ENCODE measurements at places on chromosomes 13 and 19.

DNA sequence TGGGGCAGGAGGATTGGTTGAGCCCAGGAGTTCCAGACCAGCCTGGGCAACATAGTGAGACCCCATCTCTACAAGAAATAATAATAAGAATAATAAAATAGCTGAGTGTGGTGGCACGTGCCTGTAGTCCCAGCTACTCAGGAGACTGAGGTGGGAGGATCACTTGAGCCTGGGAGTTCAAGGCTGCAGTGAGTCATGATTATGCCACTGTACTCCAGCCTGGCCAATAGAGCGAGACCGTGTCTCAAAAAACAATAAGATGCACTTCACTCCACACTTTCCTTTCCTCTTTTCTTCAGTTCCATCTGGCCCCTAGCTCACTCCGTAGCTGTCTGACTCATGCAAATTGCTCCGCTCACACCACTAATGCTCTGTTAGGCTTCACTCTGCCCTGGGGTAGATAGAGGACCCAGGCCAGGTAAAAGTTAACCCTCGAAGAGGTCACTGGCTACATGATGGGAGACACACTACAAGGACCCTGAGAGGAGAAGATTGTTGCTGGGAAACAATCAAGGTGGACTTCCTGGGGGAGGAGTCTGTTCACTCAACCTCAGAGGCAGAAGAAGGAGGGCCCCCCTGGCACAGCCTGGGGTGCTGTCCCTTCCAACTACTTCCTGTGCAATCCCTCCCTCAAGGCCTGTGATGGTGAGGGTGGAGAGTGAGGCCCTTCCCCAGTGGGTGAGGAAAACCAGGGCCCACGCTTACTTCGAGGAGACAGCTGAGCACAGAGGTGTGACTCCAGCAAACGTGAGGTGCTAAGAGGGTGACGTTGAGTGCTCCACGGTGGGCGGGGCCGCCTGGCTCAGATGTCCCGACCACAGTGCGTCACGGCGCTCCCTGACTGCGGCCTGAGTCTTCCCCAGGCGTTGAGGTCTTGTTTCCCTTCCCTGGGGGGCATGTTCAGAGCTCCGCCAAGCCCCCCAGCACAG, 8.8 kb upstream of the TNFSF9 start:
- DNase-seq, result no peak

DNA sequence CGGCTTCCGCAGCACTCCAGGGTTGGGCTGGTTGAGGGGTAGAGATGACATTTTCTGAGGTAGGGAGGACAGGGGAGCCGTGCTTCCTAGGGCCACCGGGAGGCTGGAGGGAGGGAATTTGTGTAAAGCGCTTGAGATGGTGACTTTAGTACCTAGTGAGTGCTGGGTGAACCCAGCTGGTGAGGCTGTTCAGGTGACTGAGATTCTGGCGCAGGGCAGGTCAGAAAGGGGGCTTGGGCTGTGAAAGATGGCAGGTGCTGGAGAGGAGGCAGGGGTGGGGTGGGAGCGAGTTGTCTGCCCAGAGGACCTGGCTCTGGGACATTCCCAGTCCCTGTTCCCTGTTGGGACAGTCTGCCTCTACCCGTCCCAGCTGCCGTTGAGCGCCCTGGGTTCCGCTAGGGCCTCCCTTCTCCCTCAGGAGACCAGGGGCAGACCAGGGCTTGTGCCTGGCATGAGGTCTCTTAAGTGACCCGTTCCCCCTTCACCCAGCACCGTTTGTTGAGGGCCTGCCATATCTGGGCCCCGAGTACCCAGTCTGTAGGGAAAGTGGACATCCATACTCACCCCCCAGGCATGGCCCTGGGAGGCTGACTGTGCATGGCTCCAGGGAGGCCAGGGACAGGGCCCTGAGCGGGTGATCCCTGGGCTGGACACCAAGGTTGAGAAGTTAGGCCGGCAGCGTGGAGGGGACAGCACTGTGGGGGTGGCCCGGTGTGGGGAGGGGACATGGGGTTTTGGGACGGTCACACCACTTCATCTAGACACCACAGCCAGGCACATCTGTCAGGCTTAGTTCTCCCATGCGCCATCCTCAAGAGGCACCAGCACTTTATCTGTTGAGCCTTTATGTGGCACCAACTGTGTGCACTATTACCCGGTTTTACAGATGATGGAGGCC, 5.0 kb downstream of the PTOV1 start:
- DNase-seq, result no peak

DNA sequence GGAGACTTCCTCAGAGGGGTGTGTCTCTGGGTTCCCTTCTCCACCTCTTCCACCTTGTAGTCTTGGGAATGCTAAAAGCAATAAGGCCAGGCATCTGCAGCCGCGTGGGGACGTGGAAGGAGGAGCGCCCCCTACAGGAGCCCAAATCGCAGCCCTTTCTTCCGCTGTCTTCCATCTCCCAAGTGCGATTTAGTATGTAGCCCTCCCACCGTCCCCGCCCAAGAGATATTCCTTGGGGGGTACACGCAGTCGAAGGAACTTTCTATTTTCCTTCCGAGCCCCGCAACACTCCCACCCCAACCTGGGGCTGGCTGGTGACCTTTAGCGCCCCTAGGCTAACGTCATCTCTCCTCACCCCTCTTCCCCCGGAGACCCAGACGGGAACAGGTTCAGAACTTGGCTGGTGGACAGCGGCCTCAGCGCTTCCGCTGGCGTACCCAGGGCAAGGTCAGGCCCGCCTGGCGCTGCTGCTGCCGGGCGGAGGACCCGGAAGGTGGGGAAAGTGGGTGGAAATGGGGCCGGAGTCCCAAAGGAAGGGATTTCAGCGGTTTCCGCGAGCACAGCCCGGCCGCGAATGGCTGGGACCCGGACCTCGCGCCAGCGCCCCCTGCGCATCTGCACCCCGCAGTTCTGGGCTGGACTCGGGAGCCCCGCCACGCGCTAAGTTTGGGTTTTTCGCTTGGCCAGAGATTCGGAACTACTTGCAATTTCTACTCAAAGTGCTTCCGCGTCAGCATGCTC, 2.1 kb upstream of the PCDH8 start:
- no peak for DNase-seq

- no peak for DNase-seq
Measured at GRCh38 chr13:57925751-57926150, 294.2 kb downstream of the PCDH17 start.

- no peak for DNase-seq
Measured at GRCh38 chr19:48963371-48964204, 1.5 kb upstream of the FTL start.

DNA sequence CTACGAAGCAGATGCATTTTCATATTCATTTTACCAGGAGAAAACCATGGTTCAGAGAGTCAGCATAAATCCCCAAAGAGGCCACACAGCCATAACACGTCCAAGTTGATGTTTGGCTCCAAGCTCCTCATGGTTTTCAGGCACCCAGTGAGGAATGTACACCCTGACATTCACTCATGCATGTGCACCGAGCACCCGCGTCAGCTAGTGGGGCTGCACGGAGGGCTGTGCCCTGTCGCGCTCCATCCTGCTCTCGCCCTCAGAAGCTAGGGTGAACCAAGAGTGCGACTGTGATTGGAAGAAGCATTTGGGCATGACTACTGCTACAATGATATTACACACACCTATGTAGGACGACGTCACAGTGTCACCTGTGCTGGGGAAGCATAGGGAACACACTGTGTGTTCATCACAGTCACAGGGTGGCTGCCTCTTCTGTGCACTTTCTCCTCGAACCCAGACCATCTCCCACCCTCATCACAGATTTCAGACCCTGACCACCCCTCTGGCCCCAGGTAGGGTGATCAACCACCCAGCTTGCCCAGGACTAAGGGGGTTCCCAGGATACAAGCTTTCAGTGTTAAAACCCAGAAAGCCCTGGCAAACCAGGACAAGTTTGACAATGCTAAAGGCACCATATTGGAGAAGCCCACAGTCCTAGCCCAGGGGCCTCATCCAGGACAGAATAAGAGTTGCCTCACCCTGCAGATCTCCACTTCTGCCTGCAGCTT, 148.6 kb upstream of the ZNF507 start:
- no peak for DNase-seq

GRCh38 chr13:21671620-21672286, 880 bp downstream of the FGF9 start:
- DNase-seq, result no peak

- DNase-seq, result no peak
Measured at GRCh38 chr13:42381165-42381425, 109.1 kb downstream of the AKAP11 start.

GRCh38 chr19:57559008-57559403, 657 bp downstream of the ZNF550 start:
- DNase-seq, result no peak

GRCh38 chr13:98761986-98762616, 9.6 kb upstream of the SLC15A1 start:
- DNase-seq, result no peak

GRCh38 chr19:40337107-40337506, 11.1 kb downstream of the C19orf47 start:
- no peak for DNase-seq

GRCh38 chr13:48625413-48626076, 28.2 kb upstream of the CYSLTR2 start:
- DNase-seq, result no peak

- DNase-seq, result no peak
Measured at GRCh38 chr13:88862095-88862620, 1191.0 kb downstream of the SLITRK5 start.

GRCh38 chr19:58450856-58451357, 515 bp upstream of the ZNF324B start:
- no peak for DNase-seq

- no peak for DNase-seq
Measured at GRCh38 chr19:53874606-53874990, 6.9 kb downstream of the MYADM start.

- no peak for DNase-seq
Measured at GRCh38 chr13:114303700-114304327, 10.5 kb upstream of the CHAMP1 start.

- no peak for DNase-seq
Measured at GRCh38 chr19:30090476-30090875, 148.4 kb downstream of the URI1 start.

- DNase-seq, result no peak
Measured at GRCh38 chr19:17623224-17623935, 64.8 kb downstream of the UNC13A start.

- DNase-seq, result no peak
Measured at GRCh38 chr19:20359933-20360720, 193.1 kb downstream of the ZNF486 start.

- DNase-seq, result no peak
Measured at GRCh38 chr13:33520468-33520839, 234.9 kb upstream of the STARD13 start.

DNA sequence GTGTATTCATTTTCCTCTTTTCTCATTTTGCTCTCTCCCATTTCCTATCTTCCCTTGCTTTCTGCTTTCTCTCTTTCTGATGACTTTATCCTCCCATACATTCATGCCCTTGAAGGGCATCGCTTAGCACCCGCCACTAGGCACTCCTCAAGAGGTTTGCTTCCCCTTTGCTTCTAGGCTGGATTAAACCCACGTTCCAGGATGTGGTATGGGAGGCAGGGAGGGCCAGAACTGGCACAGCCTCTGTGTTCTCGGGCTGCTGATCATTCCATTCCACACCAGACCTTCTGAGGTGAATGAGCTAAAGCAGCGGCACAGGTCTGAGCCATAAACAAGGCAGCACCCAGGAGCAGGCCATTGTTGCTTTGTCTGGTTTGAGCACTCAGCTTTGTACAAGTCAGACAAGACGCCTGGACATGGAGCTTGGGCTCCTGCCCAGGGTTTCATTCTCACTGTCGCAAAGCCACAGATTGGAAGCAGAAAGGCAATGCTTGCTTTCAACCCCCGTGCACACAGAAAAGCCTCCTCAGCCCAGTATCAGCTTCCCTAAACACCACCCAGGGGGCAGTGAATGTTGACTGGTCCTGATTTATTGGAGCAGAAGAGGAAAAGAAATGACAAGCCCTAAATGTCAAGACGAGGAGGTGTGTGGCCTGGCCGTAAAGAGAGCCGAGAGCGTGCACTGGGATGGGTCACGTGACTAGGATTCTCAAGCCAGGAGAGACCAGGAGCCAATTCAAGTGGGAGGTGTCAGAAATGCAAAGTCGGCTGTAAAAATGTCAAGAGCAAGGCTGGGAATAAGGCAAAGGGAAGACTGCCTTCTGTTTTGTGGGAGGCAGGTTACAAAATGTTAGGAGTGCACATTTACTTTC, 218.0 kb upstream of the SERP2 start:
- DNase-seq, result no peak

DNA sequence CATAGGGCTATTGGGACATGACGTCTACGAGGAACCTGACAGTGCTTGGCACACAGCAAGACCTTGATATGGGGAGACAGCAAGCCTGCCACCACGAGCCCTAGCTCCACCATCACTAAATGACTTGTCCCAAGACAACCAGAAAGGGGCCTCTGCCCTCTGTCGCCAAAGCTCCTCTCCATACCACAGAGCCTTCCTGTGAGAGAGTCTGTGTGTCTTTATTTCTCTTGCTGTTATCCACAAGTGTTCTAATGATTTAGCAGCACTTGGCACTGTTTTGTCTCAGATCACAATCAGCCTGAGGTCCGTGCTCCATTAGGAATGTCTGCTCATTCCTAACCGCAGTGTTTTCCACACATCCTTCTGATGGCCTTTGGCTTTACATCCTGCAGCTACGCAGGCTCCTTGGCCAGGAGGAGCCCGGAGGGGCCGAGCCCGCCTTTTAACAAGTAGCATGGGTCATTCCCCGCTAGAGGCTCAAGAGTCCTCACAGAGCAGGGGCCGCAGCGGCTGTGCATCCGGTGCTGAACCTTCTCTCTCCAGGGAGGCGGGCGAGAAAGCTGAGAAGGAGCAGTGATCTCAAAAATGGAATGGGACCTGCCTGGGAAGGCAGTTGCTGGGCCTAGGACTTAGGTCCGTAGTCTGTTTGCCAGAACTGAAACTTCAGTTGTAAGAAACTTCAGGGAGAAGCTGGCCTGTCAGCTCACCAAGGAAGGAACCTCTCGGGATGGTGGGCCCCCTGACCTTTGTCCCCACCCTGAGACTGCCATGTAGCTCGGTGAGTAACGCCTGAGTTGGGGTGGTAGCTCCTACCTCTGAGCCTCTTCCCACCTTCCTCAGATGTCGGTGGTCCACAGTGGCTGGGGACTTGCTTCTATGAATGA, 61.1 kb upstream of the HMGB1 start:
- DNase-seq, result no peak

DNA sequence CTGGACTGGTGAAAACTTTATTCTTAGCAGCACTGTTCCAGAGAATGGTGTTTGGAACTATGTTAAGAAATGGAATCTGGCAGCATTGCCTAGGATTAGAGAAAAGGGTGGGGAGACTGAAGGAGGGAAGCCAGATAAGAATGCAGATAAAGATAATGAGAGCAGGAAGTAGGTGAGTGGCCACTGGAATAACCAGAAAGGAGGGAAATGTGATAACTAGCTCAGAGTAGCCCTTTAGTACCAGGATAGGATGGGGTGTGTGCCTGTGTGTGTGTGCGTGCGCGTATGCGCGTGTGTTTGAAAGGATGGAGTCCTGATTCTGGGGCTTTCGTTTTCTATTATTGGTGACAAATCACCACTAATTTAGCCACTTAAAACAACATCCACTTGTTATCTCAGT, 33.4 kb upstream of the FRY start:
- DNase-seq, result no peak
